ENCODE measurements at places on chromosomes 3 and 15.

DNA sequence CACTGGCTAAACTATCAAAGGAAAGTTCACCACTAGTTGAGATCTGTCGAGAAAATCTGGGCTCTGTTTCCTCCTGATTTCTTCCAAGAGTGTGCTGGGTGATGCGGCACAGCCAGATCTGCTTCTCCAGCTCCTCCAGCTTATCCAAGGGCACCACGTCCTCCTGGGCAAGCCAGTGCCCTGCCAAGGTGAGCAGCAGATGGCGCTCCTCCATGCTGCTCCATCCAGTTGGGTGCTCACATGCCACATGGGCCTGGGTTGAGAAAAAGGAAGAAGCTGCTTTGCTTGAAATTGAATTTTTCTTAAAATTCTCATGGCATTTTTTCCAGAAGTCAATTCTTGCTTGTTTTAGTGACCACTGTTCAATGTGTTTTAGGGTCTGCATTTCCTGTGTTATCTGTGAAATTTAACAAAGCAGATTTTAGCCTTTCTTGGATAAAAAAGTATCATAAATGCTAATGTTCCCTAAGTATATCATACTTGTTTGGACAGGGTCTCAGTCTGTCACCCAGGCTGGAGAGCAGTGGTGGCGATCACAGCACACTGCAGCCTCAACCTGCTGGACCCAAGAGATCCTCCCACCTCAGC lies 47.3 kb downstream of the EIF3J start:
- peak; percentile 54 for DNase-seq

- DNase-seq = no peak
Observed at GRCh38 chr15:58865425-58865880, 68.0 kb downstream of the SLTM start.

DNA sequence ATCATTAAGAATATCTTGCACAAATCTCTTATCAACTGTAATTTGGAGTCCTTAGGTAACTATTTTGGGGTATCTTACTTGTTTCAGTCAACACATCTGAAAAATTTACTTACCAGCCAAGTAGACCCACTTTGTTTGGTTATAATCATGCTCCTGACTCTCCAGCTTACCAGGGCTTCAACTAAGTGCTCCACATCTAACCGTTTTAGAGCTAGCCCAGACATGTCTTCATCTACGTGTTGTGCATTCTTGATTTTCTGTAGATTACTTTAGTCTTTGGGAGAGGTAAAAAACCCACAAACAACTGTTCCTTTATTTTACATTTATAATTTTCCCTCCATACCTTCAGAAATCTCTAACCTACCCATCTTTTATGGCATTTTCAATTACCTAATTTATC lies 17.2 kb downstream of the EAF2 start:
- DNase-seq = no peak

- DNase-seq = no peak
Observed at GRCh38 chr3:30581067-30581585, 25.3 kb upstream of the TGFBR2 start.

Measured in stimulated activated CD4-positive, alpha-beta T cell treated with anti-CD3 and anti-CD28 coated beads, Interleukin-4, amount 100 ng/mL, for 4 hours (primary cell).